ENCODE measurements at places on chromosomes 16 and 17.

DNA sequence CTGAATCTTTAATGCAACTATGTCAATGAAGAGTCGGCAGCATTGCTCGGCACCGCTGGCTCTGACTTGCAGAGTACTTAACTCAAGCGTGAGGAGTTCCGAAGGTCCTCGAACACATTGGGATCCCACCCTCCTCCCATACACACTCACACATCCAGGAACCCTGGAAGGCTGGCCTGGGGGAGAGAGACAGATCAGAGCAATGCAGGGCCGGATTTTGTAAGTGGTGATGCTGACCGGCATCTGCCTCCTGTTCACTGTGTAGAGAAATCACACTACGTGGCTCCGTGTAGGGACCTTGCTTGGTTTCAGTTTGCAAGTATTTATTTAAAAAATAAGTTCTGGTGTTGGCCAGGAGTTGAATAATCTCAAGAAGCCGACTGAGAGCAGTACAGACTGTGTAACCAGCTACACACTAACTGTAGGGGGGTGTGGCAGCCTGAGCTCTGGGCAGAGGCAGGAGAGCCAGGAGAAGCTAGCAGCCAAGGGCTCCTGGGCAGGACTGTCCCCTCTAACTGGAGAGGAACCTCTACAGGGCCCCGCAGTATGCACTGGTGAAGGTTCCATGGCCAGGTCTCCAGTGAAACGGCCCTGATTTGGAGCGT, 190.2 kb upstream of the TNRC6C start:
- no peak for DNase-seq

- no peak for DNase-seq
These were observed 2192.4 kb downstream of the TP53TG3F start for GRCh38 chr16:35651841-35652240.

- no peak for DNase-seq
These were observed 76.4 kb upstream of the TBX2 start for GRCh38 chr17:61323003-61323908.

DNA sequence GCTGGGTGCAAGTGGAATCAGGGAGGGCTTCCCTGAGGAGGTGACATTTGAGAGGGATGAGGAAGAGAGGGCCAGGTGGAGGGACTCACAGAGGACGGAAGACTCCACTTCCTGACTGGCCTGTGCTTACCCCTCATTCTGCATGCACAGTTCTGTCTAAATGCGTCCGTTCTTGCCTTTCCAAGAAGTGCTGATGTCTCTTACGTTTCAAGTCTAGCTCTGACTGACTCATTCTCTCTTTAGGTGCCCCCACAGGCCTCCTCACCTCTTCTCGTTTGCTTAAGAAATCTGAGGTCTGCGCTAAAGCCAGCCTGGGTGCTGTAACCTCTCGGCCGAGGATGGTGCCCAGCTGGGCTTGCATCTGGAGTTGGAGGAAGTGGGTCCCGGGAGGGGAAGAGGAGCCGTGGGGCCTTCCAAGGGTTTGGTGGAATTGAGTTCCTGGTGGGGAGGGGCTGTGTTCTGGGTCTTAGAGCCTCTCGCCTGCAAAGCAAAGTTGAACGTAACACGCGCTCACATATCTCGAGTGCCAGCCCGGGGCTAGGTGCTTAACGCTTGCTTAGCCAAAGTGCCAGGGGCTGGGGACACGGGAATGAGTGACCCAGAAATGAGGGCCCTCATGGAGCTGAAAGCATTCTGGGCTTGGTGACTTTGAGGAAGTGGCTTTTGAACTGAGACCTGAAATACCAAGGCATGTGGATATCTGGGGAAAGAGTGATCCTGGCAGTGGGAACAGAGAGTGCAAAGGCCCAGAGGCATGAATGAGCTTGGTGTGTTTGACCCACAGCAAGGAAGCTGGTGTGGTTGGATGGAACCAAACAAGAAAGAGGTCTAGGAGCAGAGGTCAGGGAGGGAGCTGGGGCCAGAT, 4.8 kb downstream of the IL4R start:
- DNase-seq: peak; percentile 46

GRCh38 chr16:22425036-22425801, 50.8 kb upstream of the CDR2 start:
- DNase-seq: no peak

DNA sequence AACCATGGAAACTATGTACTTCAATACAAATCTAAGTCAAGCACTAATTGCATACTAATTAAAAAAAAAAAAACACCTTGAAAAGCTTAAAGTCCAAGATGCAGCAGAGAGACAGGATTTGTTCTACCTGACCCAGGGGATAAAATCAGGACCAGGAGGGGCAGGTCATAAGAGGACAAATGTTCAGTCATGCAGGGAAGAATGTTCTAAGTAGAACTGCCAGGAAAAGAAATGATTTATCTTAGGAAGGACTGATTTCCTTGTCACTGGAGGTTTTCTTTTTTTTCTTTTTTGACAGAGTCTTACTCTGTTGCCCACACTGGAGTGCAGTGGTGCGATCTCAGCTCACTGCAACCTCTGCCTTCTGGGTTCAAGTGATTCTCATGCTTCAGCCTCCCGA, 9.1 kb upstream of the GHDC start:
- DNase-seq: no peak

- DNase-seq: no peak
These were observed 21.1 kb upstream of the JPT2 start for GRCh38 chr16:1656808-1657617.
